ENCODE measurements at places on chromosomes 12 and 14.
A peak's percentile ranks its signal among the peaks of the same experiment; 100 is the strongest.

DNA sequence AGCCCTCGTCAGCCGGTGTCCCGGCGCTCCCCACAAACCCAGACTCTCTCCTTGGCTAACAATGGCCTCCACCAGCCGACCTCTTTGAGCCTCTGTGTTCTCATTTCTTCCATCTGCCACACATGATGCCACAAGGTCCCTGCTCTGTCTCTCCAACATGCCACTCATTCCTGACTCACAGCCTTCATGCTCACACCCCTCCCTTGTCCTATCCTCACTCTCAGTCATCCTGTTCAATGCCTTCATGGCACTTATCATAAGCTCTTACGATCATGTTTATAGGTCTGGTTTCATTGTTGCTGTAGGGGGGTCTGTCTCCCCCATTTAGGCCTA lies 9.6 kb upstream of the SERPINA11 start:
- DNase-seq: no peak

DNA sequence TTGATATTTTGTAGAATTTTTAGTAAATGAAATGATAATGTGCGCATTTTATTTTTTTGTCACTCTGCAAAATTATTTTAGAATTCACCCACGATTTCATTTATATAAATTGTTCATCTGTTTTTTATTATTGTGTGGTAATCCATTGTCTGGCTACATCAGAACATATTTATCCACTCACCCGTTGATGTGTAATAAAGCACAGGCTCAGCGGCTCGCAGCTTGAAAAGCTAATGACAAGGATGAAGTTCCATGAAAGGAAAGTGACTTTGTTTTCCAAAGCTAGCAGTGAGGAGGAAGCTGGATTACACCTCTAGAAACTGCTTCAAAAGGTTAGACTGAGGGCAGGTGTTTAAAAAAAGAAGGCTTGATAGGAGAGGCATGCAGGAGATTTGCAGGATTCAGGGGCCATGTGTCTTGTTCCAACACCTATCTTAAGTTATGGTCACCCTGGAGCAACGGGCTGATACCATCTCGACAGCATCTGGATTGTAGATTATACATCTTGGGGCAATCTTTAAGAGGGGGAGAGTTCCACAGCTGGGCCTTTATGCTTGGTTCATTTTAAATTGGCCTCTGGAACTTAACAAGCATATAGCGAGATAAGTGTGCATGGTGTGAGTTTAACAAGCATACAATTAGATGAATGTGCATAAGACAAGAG lies 194.1 kb downstream of the TMTC3 start:
- no peak for DNase-seq

- DNase-seq: no peak
Observed at GRCh38 chr14:55731311-55731872, 151.4 kb downstream of the KTN1 start.

GRCh38 chr12:59085690-59086089 lies 165.4 kb upstream of the LRIG3 start:
- no peak for DNase-seq

DNA sequence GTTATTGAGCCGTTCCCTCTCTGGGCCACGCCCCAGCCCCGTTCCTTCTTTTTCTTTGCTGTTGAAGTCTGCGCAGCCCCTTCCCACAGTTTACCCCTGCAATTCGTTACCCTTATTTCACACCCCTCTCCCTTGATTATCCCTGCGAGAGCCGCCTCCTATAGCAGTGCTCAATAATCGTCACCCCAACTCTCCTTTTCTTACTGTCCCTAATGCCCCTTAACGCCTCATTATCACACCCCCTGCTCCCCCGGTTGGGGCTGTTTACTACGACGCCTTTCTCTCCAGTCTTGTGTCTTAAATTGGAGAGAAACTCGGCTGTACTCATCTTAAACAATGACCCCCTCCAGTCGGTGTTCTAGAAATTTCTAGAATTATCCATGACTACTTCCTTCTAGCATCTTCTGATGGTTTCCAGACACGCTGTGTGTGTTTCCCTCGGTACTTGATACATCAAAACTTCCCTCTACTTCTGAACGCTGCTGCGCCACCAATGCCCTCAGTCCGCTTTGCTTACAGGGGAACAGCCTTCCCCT lies 713 bp upstream of the FBXL14 start:
- no peak for DNase-seq

DNA sequence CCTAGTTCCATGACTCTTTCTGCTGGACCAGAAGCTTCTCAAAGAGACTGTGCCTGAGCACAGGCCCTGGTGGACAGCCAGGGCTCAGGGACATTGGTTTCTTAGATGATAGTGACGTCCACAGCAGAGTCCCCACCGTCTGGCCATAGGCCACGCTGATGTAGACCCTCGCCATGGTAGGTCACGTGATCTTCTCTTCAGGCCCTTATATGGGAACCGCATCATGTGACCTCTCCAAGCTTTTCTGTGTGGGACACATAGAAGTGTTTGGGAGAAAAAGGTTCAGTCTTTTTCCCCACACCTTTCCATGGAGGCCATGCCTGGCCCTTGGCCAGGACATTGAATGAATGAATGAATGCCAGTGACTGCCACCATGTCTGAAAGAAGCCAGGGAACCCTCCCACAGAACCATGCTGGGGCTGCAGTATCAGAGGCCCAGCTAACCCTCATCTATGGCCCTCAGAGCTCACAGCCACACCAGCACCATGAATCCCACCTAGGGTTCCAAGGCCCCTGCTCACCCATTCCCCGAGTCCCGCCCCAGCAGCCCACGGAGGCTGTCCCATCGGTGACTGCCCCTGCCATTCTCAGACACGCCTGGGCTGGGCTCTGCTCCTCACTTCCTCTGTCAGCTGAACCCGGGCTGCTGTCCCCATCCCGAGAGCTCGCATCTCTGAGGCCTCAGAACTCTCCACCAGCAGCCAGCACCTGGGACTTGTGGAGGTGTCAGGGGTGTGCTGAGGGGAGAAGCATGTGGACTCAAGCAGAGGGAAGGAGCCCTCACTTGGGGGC lies 292.1 kb downstream of the ADGRD1 start:
- no peak for DNase-seq

DNA sequence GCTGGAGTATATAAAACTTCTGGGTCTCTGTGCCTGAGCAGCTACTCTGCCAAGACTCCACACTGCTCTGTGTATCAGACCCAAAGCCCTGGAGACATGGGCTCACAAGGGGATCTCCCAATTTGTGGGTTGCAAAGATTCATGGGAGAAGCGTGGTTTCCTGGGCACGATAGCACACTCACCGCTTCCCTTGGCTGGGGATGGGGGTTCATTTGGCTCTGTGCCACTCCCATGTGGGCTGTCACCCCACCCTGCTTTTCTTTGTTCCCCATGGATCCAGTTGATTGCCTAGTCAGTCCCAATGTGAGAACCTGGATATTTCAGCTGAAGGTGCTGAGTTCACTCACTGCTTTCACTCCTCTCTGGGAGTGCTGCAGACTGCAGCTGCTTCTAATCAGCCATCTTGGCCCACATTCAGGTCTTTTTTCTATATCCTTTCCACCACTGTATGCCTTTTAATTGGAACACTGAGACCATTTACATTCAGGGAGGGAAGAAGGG lies 40.0 kb upstream of the PCNX4 start:
- DNase-seq: no peak

- DNase-seq: no peak
Observed at GRCh38 chr12:131332224-131332623, 378.5 kb downstream of the ADGRD1 start.

DNA sequence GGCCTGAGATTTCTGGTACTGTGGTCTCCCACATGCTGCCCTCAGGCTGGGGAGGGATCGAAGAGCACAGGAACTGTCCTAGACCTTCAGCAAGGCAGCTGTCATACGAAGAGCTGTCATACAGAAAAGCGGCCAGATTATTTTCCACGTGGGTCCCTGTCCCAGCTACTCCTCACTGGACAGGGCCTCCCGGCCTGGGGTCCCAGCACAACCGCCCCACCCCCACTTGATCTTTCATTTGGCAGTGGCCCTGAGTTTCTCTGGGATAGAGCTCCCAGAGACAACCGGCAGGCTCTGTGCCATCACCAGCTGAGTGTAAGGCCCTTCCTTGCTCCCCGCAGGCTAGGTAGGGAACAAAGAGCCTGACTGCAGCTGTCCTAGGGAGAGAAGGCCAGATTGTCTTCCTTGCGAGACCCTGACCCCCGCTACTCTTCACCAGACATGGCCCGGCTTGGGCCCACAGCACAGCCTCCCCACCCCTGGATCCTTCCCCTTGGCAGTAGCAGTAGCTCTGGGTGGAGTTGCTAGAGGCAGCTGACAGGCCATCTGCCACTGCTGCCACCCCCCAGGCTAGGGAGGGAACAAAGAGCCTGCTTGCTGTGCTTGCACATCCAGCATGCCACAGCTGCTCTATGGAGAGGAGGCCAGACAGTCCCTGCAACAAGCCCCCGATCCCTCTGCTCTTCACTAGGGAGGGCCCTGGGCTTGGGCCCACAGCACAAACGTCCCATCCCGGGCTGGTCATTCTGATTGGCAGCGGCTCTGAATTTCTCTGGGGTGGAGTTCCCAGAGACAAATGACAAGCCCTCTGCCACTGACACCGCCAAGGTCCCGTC lies 3.1 kb upstream of the OR4N2 start:
- DNase-seq: peak; percentile 12

DNA sequence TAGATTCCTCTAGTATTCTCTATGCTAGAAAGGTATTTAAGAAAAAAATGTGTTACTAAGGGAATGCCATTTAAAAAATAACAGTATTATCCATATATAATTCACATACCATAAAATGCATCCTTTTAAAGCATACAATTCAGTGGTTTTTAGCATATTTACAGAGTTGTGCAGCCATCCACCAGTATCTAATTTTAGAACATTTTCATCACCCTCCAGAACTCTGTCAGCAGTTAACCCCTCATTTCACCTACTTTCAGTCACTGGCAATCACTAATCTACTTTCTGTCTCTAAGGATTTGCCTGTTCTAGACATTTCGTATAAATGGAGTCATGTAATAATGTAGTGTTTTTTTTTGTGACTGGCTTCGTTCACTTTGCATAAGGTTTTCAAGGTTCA lies 33.4 kb downstream of the TBC1D15 start:
- no peak for DNase-seq

- no peak for DNase-seq
Observed at GRCh38 chr12:89618113-89618862, 90.3 kb downstream of the ATP2B1 start.

GRCh38 chr14:74204491-74204890 lies 34.8 kb upstream of the VSX2 start:
- no peak for DNase-seq

DNA sequence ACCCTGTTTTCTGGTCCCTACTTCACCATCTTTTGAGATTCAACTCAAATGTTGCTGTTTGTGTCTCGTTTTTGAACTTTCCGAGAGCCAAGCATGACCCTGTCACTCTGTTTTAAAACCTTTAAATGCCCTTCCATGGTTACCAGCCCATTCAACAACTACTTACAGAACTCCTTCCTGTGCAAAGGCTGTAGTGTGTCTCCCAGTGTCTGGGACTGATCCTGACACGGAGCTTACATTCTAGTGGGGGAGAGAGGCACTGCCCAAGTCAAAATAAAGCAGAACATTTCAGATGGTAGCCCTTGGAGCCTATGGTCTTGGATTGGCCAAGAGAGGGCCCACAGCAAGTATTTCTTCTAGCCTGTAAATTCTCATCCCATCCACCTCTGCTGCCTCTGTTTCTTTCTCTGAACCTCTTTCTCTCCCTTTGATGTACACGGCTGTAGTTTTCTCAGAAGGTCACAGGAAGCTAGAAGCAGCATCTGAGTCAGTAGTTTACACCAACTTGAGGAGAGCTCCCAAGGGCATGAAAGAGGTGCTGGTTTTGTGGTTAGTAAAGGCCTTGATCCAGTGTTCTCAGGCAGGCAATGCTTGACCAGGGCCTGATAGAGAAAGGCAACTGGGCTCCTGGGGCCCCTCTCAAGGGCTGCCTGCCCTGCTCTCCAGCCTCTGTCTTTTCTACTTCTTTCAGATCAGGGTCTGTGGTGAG lies 42.3 kb upstream of the SLC24A4 start:
- no peak for DNase-seq

- no peak for DNase-seq
Observed at GRCh38 chr12:112606611-112607365, 184.8 kb upstream of the RPH3A start.

- no peak for DNase-seq
Observed at GRCh38 chr14:102903248-102903888, 19.1 kb upstream of the AMN start.

DNA sequence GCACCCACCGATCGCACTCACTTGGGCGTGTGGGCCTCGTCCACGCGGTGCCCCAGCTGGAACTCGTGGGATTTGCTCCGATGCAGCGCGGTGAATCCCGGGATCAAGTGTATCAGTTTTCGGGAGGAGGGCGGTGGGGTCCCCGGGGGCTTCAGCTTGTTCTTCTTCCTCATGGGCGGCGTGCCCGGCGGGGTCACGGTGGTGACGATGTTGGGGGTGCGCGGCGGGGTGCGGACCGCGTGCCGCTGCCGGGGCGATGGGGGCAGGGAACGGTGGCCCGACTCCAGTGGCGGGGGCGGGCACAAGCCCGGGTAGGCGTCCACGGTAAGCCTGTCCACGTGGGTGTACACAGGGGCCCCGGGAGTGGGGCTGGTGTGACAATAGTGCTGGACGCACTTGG lies 207.8 kb downstream of the KSR2 start:
- no peak for DNase-seq

GRCh38 chr12:108543652-108544051 lies 17.3 kb downstream of the SART3 start:
- DNase-seq: no peak

DNA sequence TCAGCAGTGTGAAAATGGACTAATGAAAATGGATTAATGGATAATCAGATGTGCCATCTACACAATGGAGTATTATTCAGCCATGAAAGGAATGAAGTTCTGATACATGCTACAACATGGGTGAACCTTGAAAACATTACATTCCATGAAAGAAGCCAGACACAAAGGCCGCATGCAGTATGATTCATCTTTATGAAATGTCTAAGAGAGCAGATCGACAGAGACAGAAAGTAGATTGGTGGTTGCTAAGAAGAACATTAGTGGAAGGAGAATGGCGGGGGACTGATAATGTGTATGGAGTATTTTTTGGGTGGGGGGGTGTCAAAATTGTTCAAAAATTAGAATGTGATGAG lies 47.3 kb downstream of the PRKAB1 start:
- DNase-seq: no peak

DNA sequence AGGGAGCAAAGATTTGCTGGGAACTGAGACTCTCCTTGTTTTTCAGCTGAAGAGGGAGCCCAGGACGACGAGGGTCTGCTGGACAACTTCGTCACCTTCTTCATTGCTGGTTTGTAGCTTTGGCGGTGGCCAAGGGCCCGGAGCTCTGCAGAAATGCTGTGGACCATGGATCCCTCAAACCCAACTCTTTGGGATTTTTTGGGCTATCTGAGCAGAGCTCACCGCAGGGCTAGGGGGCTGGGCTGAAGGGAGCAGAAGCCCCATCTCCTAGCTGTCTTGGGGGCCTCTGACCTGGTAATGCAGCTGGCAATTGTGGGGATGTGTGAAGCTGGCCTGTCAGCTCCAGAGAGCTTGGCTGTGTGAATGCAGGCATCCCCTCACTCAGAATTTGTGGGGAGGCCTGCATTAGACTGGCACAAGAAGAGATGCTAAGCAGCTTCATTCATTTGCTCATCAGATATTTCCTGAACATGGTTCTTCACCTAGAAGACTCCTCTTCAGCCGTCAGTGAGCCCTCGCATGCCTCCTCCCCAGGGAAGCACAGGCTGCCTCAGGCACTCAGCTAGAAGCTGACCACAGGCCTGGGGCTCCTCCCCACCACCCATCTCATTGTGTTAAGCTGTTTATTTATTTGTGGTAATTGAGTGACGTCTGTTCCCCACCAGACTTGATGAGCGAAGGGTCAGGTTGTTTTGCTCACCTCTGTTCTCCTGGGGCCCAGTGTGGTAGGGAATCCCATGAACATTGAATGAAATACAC lies 32.2 kb downstream of the CYP46A1 start:
- DNase-seq: no peak

GRCh38 chr14:99645545-99646505 lies 896 bp downstream of the HHIPL1 start:
- DNase-seq: no peak
